Stimulated activated CD4-positive, alpha-beta T cell treated with anti-CD3 and anti-CD28 coated beads, TNF-alpha, amount 100 ng/mL, for 1 hour (primary cell): ENCODE measurements at places on chromosomes 3 and 15.
A peak's percentile ranks its signal among the peaks of the same experiment; 100 is the strongest.

DNA sequence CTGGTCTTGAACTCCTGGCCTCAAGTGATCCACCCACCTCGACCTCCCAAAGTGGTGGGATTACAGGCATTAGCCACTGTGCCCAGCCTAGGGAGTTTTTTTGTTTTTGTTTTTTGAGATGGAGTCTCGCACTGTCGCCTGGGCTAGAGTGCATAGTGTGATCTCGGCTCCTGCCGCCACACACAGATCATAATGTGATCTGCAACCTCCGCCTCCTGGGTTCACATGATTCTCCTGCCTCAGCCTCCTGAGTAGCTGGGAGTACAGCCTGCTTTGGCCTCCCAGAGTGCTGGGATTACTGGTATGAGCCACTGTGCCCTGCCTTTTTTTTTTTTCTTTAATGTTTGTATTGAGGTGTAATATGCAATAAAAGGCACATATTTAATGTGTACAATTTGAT lies 78.2 kb downstream of the SMAD3 start:
- DNase-seq: no peak

- DNase-seq: no peak
Observed at GRCh38 chr3:78506061-78506460, 1261.7 kb downstream of the ROBO1 start.

DNA sequence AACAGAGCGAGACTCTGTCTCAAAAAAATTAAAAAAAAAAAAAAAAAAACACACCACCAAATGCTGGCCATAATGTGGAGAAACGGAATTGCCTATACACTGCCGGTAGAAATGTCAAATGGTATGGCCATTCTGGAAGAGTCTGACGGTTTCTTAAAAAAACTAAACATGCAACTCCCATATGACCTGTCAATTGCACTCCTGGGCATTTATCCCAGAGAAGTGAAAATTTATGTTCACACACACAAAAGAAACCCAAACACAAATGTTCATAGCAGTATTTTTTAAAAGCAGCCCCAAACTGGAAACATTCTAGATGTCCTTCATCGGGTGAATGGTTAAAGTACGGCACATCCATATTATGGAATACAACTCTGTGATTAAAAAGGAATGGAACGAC lies 66.1 kb downstream of the LRIG1 start:
- DNase-seq: no peak

DNA sequence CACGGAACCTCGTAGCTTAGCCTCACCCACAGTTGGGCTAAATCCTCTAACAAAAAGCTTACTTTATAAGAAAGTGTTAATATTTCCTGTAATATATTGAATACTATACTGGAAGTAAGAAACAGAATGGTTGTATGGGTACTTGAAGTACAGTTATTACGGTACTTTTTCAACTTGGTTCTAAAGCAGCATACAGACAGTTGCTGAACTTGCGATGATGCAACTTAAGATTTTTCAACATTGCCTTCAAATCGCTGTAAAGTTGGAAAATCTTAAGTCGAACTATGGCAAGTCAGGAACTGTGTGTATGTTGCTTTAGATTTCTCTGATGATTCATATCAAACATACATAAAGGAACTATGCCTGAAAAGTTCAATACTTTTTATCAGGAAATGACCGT lies 204.4 kb upstream of the C2CD4B start:
- DNase-seq: no peak

- no peak for DNase-seq
Observed at GRCh38 chr3:169344465-169344864, 319.0 kb downstream of the MECOM start.

- no peak for DNase-seq
Observed at GRCh38 chr3:188646592-188646991, 492.6 kb downstream of the LPP start.

- no peak for DNase-seq
Observed at GRCh38 chr3:183438735-183439134, 10.3 kb upstream of the MCF2L2 start.

- DNase-seq: no peak
Observed at GRCh38 chr3:4720316-4721075, 227.3 kb downstream of the ITPR1 start.

GRCh38 chr3:168645180-168645579 lies 549.5 kb upstream of the GOLIM4 start:
- no peak for DNase-seq

DNA sequence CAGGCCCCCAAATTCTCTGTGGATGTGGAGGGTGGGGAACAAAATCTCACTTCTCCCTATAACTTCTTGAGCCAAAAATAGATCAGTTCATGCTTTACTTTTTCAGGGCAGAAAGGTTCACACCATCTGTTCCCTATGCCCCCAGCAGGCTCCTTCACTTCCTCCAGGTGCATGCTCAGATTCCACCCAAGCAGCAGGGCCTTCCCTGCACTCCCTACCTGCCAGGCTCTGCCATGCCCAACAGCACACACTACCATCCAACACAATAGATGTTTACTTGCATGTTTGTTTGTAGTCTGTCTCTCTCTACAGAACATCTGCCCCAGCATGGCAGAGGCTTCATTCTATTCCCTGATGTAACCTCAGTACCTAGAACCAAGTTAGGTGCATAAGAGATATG lies 43.3 kb downstream of the GABRB3 start:
- DNase-seq: no peak

- no peak for DNase-seq
Observed at GRCh38 chr3:155313300-155313699, 19.8 kb upstream of the STRIT1 start.

DNA sequence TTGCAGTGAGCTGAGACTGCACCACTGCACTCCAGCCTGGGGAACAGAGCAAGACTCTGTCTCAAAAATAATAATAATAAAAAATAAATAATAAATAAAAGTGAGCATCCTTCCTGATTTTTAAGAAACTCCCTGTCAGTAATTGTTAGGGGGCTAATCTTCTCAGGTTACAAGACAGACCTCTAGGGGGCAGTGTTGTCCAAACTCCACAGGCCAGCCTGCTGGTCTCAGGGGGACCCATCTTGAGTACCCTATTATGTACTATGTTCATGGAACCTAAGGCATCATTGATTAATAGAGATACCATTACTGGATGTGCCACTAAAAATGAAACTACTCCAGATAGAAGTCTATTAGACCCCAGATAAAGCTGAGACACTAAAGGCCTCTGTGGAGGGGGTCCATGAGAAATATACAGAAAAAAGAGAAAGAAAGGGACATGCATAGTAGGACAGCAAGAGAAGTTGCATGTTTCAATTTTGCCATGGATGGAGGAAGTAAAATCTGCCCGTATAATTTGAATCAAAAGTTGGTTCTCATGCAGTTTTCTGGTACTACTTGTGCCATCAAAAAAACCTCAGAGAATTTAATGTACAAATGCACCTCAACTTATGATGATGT lies 85.5 kb upstream of the CDV3 start:
- peak; percentile 25 for DNase-seq

DNA sequence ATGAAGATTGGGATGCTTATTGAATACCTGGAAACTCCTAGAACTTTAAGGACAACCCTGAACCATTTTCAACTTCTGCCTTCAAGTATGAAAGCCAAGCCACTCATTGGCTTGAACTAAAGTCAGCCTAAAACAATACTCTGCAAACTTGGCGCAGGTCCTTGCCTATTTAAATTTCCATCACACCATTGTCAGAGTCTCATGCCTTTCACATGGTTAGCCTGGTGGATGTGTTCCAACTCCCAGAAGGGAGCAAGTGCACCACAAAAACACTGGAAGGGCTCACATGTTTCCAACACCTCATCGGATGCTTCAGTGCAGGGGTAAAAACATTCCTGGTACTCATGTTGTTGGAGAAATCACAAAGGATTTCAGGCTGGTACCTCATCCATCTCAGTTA lies 511.6 kb upstream of the MDFIC2 start:
- no peak for DNase-seq

DNA sequence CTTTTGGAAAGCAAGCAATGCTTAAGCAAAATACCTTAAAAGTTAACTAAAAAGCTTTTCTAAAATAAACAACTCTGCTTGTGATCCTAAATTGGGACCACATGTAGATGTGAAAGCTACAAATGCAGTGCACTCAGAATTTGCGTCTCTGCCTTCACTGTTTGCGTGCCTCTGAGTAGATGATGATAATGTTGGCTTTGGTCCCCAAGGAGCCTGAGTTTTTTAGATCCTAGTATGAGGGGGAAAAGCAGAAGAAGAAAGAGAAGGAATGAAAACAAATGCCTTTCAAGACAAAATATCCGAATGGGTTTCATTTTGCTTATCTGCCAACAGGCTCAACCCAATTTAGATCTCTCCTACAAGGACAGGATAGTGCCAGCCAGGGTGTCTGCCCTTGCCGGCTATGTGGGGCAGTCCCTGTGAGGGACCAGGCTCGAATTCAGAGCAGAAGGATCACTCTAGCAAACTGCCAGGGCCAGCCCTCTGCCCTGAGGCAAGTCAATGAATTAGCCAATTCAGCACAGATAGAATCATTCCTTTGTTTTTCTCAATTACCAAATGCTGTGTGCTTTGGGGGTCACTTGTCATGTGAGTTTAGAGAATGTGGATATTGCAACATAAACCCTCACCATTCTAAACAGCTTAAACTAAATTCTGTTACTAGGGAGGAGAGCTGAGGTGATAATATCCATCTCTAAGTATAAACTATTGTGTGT lies 28.5 kb downstream of the SCG5 start:
- no peak for DNase-seq

- no peak for DNase-seq
Observed at GRCh38 chr15:42732095-42732827, 4.7 kb downstream of the CDAN1 start.

DNA sequence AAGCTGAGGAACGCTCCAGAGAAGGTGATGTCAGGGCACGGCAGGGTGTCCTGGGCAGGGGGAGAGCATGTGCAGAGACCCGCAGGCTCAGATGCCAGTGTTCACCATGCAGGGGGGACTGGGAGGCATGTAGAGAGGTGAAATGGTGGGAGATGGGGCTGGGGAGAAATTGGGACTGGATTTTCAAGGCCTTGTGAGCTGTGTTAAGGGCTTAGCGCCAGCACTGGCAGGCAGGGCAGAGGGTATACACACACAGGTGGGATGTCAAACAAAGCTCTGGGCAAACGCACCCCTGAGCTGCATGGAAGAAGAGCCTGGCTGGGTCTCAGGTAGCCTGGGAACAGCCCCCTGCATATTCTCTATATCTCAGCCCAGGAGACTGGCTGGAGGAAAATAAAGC lies 282.7 kb downstream of the SHQ1 start:
- DNase-seq: no peak

- no peak for DNase-seq
Observed at GRCh38 chr3:191329654-191330529, at the start of gene UTS2B. TSS of gene UTS2B (minus strand) at chr3:191330526. CDS start at chr3:191282189, 48,337 bp downstream.

DNA sequence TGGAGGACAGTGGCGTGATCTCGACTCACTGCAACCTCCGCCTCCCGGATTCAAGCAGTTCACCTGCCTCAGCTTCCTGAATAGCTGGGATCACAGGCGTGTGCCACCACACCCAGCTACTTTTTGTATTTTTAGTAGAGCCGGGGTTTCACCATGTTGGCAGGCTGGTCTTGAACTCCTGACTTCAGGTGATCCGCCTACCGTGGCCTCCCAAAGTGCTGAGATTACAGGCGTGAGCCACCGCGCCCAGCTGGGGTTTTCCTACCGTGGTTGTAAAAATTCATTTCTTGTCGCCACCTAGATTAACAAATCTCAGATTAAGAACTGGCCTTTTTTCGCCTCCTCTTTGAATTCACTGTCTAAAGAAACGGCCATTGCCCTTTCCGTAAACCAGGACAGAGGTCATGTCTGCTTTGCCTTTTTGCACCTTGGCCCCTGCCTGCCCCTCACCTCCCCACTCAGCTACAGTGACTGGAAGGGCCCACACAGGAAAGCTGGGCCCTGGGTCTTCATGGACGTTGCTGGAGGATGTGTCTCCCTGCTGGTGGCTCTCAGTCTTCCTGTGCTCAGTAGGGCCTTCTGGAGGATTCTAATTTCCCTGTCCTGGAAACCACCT lies 17.2 kb downstream of the ZNF710 start:
- no peak for DNase-seq

- DNase-seq: no peak
Observed at GRCh38 chr3:87218560-87218959, 8.5 kb upstream of the CHMP2B start.

GRCh38 chr3:39107388-39108199 lies at the start of the genes GORASP1 and TTC21A:
TSS of gene GORASP1 (minus strand) at chr3:39107627. CDS start at chr3:39107541, 86 bp downstream.
TSS of gene TTC21A (plus strand) at chr3:39107680. CDS start at chr3:39107838, 158 bp downstream.
- peak; percentile 33 for DNase-seq

DNA sequence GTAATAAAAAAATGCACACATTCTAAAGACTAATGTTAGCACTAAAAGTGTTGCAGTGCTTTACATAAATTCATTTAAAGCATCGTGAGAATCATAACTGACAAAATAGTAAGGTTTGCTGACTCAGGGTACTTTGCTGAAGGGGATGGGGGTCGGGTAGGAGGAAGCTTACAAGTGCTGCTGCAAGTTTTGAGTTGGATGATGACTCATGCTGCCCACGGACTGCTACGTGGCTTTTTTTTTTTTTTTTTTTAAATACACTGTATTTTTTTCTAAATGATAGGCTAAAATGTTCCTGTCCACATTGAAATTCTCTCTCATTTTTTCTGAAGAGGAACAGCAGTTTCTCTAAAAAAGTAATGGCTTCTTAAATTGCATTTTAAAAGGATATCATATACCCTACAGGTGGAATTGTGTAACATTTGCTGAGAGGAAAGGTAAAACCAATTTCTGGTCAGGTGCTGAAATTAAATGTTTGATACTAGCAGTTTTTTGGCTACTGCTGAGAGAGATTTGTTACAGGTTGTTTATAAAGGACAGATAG lies 2.2 kb downstream of the MAPK6 start:
- peak; percentile 29 for DNase-seq

GRCh38 chr3:184542577-184542976 lies 19.0 kb upstream of the EPHB3 start:
- DNase-seq: no peak

GRCh38 chr15:39100106-39100660 lies 480.7 kb upstream of the THBS1 start:
- DNase-seq: no peak

- no peak for DNase-seq
Observed at GRCh38 chr3:158808697-158809096, 6.8 kb downstream of the MFSD1 start.

GRCh38 chr15:88644741-88645140 lies 5.9 kb downstream of the ISG20 start:
- no peak for DNase-seq

DNA sequence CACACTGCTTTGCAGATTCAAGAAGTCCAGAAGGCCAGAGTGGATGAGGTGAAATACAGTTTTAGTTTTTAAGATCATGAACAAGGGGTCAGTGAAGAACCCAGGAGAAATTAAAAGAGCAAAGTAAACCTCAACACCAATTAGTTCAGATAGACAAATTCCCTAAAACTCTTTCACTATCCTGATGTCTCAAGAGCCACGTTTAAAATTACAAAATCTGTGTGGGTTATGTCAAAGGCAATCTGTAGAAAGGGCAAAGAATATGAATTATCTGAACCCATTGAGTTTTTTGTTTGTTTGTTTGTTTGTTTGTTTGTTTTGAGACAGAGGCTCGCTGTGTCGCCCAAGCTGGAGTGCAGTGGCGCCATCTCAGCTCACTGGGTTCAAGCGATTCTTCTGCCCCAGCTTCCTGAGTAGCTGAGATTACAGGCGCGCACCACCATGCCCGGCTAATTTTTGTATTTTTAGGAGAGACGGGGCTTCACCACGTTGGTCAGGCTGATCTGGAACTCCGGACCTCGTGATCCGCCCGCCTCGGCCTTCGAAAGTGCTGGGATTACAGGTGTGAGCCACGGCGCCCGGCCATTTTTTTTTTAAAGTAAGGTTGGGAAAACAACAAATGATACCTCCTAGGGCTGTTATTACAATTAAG lies 32.1 kb upstream of the ST3GAL6 start:
- DNase-seq: no peak
